ENCODE measurements at places on chromosomes 6 and 20.

- H3K4me3 ChIP-seq, result no peak overlapping the region
- no peak overlapping the region for H3K27ac ChIP-seq
- H3K36me3 ChIP-seq, result no peaks in the 10 kb centered on the region
- no peaks in the 10 kb centered on the region for H3K4me1 ChIP-seq
Observed at GRCh38 chr6:110255211-110255750, 75.1 kb downstream of the CDC40 start.

DNA sequence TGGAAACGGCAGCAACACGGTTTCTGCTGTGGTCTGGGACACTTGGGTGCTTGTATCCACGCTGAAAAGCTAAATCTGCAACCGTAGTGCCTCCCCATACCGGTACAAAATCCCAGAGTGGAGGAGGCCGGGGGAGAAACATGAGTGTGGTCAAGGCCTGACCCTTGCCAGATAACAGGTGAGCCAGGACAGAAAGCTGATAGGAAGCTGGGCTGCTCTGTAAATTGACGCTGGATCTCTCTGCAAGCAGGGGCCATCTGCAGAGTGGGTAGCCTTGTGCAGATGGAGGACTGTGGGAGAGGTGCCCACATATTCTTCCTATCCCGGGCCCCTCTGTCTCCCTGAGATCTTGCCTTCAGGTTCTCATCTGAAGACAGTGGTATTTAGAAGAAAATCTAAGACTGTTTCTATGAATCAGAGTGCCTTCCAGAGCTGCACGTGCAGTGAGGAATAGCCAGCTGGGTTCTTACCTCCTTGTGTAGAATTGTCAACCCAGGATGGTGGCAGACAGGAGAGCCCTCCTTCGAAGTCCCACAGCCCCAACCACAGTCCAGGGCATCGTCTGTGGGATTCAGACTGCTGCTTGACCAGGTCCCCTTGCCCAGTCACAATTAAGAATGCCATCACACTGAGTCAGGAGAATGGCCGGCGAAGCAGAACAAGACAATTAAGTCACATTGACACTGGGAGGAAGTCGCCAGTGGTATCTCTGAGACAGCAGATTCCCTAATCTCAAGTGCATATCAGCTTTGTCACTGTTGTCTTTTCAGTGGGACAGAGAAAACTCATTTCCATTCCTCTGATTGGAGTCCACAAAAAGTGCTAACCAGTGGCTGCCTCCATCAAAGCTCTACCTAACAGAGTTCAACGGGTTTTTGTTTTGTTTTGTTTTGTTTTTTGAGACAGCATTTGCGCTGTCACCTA is 100.0 kb upstream of the RIPOR2 start:
- peak overlapping the region; percentile 95 for H3K27ac ChIP-seq
- peak; percentile 45 for DNase-seq
- peaks cover 30% of the 10 kb centered on the region for H3K36me3 ChIP-seq

- no peak overlapping the region for H3K27ac ChIP-seq
- H3K4me1 ChIP-seq, result no peaks in the 10 kb centered on the region
- no peaks in the 10 kb centered on the region for H3K36me3 ChIP-seq
- no peaks in the 10 kb centered on the region for H3K27me3 ChIP-seq
Observed at GRCh38 chr6:144624246-144624645, 339.1 kb downstream of the UTRN start.

- H3K4me3 ChIP-seq, result no peak overlapping the region
- H3K27ac ChIP-seq, result no peak overlapping the region
- H3K36me3 ChIP-seq, result peaks cover 4% of the 10 kb centered on the region
- H3K27me3 ChIP-seq, result peaks cover 10% of the 10 kb centered on the region
Observed at GRCh38 chr6:129776542-129777330, 66.8 kb upstream of the ARHGAP18 start.

GRCh38 chr6:169709293-169709692 is 7.4 kb downstream of the C6orf120 start:
- H3K4me1 ChIP-seq, result peaks cover 23% of the 10 kb centered on the region
- no peaks in the 10 kb centered on the region for H3K27me3 ChIP-seq
- H3K36me3 ChIP-seq, result peaks cover 30% of the 10 kb centered on the region
- no peak for DNase-seq
- no peak overlapping the region for H3K4me3 ChIP-seq

All from activated CD4-positive, alpha-beta memory T cell treated with anti-CD3 and anti-CD28 coated beads, Interleukin-2, amount 10 ng/mL, durations not matched to agents 7 days and 5 days (primary cell).